Hindlimb muscle (tissue), 1 donor: ENCODE measurements at places on chromosomes 7 and 10. TPM values are rescaled to one million over a fixed set of nuclear protein-coding genes. Genes with fewer than 3 reads are reported as not detected.

DNA sequence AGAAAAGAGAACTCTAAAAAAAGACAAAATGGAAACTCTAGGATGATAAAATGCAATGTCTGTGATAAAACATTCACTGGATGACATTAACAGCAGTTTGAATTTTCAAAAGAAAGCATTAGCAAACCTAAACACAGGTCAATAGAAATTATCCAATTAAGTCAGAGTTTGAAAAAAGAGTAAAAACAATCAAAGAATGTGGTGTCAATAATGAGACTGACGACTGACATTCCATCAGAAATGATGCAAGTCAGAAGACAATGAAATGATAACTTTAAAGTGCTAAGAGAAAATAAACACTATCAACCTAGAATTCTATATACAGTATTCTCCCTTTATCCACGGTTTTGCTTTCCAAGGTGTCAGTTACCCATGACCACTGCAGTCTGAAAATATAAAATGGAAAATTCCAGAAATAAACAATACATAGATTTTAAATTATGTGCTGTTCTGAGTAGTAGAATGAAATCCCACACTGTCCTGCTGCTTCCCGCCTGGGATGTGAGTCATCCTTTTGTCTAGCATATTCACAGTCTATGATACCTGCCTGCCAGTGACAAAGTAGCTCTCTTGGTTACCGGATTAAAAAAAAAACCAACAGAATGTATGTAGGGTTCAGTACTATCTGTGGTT, 38.3 kb upstream of the SFMBT2 start:
- DNase-seq = no peak

- no peak for DNase-seq
Measured at GRCh38 chr10:32489901-32490300, 44.0 kb downstream of the CCDC7 start.

- DNase-seq = no peak
Measured at GRCh38 chr10:60827791-60828488, 49.7 kb downstream of the CDK1 start.

- DNase-seq = no peak
Measured at GRCh38 chr10:77530011-77530410, 107.6 kb downstream of the KCNMA1 start.

DNA sequence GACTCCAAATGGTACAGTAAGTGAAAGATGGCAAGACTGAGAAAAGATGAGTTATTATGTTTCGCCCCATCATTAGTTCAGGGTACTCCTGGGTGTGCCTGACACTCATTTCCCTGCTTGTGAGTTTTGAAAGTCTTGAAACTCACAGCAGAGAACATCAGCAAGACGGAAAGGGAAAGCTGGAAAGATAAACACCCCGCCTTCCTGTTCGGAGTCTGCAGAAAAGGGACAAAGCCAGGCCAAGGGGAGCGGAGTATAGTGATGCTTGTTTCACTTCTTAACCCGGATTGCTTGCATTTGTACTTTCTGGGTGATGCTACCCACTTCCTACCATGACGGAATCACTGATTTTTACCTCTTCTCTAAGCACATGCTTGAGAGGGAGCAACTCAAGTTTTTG, 294.5 kb downstream of the FRMD4A start:
- no peak for DNase-seq

DNA sequence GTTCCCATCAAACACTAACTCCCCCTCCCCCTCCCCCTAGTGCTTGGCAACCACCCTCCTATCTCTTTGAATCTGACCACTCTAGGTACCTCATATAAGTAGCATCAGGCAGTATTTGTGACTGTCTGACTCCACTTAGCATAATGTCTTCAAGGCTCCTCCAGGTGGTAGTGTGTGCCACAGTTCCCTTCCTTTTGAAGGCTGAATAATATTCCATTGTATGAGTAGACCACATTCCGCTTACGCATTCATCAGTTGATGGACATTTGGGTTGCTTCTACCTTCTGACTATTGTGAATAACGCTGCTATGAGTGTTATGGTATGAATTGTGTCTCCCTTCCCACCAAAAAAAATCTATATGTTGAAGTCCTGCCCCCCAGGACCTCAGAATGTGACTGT, 89.6 kb downstream of the PRKAG2 start:
- no peak for DNase-seq

- DNase-seq = no peak
Measured at GRCh38 chr10:32123021-32123420, 66.8 kb upstream of the KIF5B start.

GRCh38 chr10:93462881-93463280, 19.3 kb downstream of the MYOF start:
- no peak for DNase-seq

DNA sequence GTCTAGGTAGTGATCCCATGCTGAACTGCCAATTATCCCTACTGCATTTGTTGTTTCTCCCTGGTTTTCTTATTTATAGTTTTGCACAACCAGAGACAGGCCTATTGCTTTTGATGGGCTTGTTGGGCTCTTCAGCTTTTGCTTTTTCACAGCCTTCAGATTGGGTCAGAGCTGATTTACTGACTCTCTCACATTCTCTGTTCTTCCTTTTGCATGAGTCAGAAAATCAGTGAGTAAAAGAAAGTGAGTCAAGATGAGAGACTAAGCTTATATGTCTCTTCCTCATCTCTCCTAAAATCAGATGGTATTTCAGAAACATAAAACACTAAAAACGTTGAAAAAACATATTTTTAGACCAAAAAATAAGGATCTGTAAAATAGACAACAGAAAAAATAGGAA, 1135.4 kb downstream of the XPNPEP1 start:
- no peak for DNase-seq

GRCh38 chr7:154832557-154833138, 170.3 kb downstream of the PAXIP1 start:
- no peak for DNase-seq

GRCh38 chr10:74640134-74640921, 186.1 kb upstream of the KAT6B start:
- DNase-seq = no peak

DNA sequence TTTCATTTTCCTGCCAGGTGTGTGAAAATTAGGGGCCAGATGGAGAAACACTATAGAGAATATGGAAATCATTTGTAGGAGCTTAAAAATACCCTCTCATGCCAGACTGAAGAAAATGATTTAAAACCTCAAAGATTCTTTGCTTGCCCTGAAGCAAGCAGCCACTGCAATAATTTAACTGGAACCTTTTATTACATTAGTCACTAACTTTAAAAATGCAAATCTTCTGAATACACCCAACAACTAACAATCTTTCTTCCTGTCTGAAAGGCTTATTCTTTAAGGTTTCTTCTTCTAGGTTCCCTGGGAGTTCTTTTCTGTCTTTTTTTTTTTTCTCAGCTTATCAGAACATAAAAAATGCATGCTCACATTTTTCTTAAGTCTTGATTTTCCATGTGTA, 238.5 kb upstream of the KMT2E start:
- DNase-seq = no peak

GRCh38 chr10:21135023-21135931, 238.2 kb upstream of the NEBL start:
- peak; percentile 56 for DNase-seq

DNA sequence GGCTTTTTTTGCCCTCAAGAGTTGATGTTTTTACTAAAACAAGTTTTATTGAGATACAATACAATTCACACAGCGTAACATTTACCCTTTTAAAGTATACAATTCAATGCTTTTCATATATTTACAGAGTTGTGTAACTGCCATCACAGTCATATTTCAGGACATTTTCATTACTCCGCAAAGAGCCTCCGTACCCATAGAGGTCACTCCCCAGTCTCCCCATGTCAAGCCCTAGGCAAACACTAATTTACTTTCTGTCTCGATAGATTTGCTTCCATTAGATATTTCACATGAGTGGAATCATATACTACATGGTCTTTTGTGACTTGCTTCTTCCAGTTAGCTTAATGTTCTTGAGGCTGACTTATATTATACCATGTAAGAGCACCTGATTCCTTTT, 183.8 kb downstream of the PRKCQ start:
- no peak for DNase-seq

DNA sequence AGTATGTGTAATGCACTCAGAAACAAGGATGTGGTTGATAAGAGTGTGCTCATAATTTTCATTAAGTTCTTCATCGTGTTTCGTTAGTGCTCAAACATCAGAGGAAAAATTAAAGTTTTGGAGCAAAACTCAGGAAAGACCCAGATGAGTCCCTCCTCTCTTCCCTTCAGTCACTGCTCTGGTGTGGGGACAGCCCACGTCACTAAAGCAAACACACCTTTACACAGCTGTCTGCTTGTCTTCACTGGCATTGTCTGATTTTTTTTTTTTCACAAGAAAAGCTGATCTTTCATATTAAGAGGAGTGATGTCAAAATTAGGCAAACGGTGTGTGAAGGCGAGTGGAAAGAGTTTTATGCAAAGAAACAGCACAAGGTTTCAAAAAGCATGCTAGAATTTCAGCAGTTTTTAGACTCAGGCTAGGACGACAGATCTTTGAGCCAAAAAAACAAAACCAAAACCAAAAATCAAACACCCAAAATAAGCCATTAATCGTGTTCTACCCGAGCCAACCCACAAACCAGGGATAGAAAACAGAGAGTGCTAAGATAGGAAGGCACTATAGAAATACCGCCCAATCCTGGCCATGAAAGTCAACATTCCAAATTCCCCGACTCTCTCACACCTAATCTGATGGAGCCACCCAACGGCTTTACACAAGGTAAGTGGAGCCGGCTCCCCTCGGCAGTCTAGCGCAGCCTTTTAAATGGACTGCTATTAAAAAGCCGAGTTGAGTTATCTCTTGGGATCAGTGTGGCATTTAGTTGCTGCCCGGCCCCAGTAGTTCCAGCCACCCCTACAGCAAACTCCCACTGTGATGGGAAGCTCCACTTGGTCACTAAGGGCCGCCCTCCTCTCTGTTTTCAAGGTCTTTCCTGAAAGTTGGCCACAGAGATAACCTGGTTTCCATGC, 27.9 kb upstream of the GATA3 start:
- no peak for DNase-seq

GRCh38 chr7:30831227-30831626, 60.0 kb downstream of the MINDY4 start:
- DNase-seq = no peak

- DNase-seq = no peak
Measured at GRCh38 chr10:118853916-118854315, 99.1 kb upstream of the CACUL1 start.

GRCh38 chr10:123993534-123994416, 99.6 kb downstream of the CHST15 start:
- no peak for DNase-seq

DNA sequence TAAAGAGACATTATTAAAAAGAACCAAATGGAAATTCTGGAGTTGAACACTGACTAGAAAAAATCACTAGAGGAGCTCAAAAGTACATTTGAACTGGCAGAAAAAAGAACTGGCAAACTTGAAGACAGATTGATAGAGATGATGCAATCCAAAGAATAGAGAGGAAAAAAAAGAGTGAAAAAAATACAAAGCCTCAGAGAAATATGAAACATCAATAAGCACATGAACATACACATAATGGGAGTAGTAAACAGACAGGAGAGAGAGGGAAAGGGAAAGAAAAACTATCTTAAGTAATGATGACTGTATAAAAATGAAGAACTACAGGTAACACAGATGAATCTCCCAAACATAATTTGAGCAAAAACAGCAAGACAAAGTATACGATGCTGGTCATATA, 61.1 kb downstream of the CNOT4 start:
- DNase-seq = no peak

DNA sequence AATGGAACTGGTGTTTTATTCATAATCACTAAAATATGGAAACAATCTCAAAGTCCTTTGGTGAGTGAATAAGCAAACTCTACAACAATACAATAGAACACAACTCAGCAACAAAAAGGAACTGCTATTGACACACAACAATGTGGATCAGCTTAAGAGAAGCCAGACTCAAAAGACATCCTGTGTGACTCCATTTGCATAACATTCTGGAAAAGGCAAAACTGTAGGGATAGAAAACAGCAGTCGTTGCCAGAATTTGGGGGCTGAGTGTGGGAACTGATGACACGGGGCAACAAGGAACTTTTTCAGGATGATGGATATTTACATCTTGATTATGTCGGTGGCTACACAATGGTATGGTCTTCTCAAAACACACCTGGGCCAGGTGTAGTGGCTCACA, 32.4 kb upstream of the SVIL start:
- no peak for DNase-seq

TLX1 gene
- not detected for polyA plus RNA-seq

TYW1B gene
- polyA plus RNA-seq = 5.4 TPM

LRRD1 gene
- polyA plus RNA-seq = 0.75 TPM

OR2A1 gene
- polyA plus RNA-seq = 0.19 TPM

ASB15 gene
- polyA plus RNA-seq = 7.3 TPM

SRI gene
- 72.3 TPM for polyA plus RNA-seq
